Cardiac atrium fibroblast (primary cell): ENCODE measurements at places on chromosomes 2 and 18. TPM values are rescaled to one million over a fixed set of nuclear protein-coding genes. Genes with fewer than 3 reads are reported as not detected.

Gene KATNAL2
- 0.32 and 1.1 TPM in 2 replicates for total RNA-seq

Gene SIX2
- 16.1 and 19.1 TPM in 2 replicates for total RNA-seq

Gene DSG4
- not detected in 2 replicates for total RNA-seq

Gene RGPD5
- 8.9 and 9.2 TPM in 2 replicates for total RNA-seq

Gene D2HGDH
- total RNA-seq: 13.0 and 14.6 TPM in 2 replicates

Gene SLC4A5
- under 0.01 and 0.16 TPM in 2 replicates for total RNA-seq

Gene MEIS1
- 9.1 and 12.3 TPM in 2 replicates for total RNA-seq

Gene MAL
- total RNA-seq: not detected in 2 replicates

Gene COL3A1
- 9,456 and 10,579 TPM in 2 replicates for total RNA-seq

Gene COLEC11
- 25.6 and 47.5 TPM in 2 replicates for total RNA-seq

Gene DLX2
- under 0.01 and 0.16 TPM in 2 replicates for total RNA-seq

Gene NAT8
- total RNA-seq: not detected in 2 replicates

Gene SPP2
- total RNA-seq: not detected in 2 replicates

Gene ANKRD39
- 9.7 and 20.7 TPM in 2 replicates for total RNA-seq

Gene GCG
- total RNA-seq: not detected in 2 replicates

Gene IL18R1
- total RNA-seq: 4.5 and 5.3 TPM in 2 replicates

Gene MAB21L4
- not detected in 2 replicates for total RNA-seq

Gene SEMA4F
- 7.0 and 9.9 TPM in 2 replicates for total RNA-seq

Gene COLEC12
- total RNA-seq: 96.6 and 104 TPM in 2 replicates

Gene L3MBTL4
- not detected in 2 replicates for total RNA-seq

Gene ICOS
- not detected in 2 replicates for total RNA-seq

Gene NETO1
- total RNA-seq: 0.54 TPM in 1 of 2 replicates, not detected in the other

Gene PPP1R1C
- total RNA-seq: not detected in 2 replicates

Gene DSG1
- total RNA-seq: not detected in 2 replicates

Gene HDHD2
- 9.2 and 16.2 TPM in 2 replicates for total RNA-seq

Gene LRRTM4
- not detected in 2 replicates for total RNA-seq

Gene AQP12A
- total RNA-seq: not detected in 2 replicates

Gene KIAA2012
- total RNA-seq: not detected in 2 replicates

Gene CCDC141
- total RNA-seq: not detected in 2 replicates

Gene LINC00305
- total RNA-seq: not detected in 2 replicates

Gene TRIM43
- not detected in 2 replicates for total RNA-seq

Gene EGR4
- not detected in 2 replicates for total RNA-seq

Gene CKAP2L
- total RNA-seq: 0.72 and 1.1 TPM in 2 replicates

Gene SLC66A2
- total RNA-seq: 36.8 and 45.0 TPM in 2 replicates

Gene OTOS
- not detected in 2 replicates for total RNA-seq

Gene DIPK1C
- not detected in 2 replicates for total RNA-seq

Gene ASNSD1
- 40.8 and 64.3 TPM in 2 replicates for total RNA-seq

Gene UGT1A5
- total RNA-seq: not detected in 2 replicates

Gene CRIM1
- total RNA-seq: 347 and 414 TPM in 2 replicates

Gene FIGN
- total RNA-seq: 0.36 and 0.81 TPM in 2 replicates

Gene DSEL
- total RNA-seq: 21.3 and 26.1 TPM in 2 replicates

Gene ADD2
- total RNA-seq: not detected in 2 replicates

Gene C2orf80
- total RNA-seq: not detected in 2 replicates

Gene MARCHF4
- total RNA-seq: 2.6 and 4.7 TPM in 2 replicates

Gene TEKT4
- not detected in 2 replicates for total RNA-seq

Gene CFAP221
- 0.16 TPM in 1 of 2 replicates, not detected in the other for total RNA-seq

Gene RALB
- 41.6 and 50.0 TPM in 2 replicates for total RNA-seq

Gene SAG
- not detected in 2 replicates for total RNA-seq

Gene GNLY
- not detected in 2 replicates for total RNA-seq

Gene IAH1
- total RNA-seq: 50.5 and 52.5 TPM in 2 replicates

Gene CENPA
- 1.6 and 3.6 TPM in 2 replicates for total RNA-seq

Gene MARCO
- total RNA-seq: not detected in 2 replicates

Gene SLC19A3
- total RNA-seq: 2.2 and 2.6 TPM in 2 replicates

Gene TEX44
- not detected in 2 replicates for total RNA-seq

Gene HMSD
- not detected in 2 replicates for total RNA-seq

Gene KLHL14
- not detected in 2 replicates for total RNA-seq

Gene CYP27C1
- 0.36 TPM in 1 of 2 replicates, not detected in the other for total RNA-seq

Gene RANBP2
- total RNA-seq: 28.5 and 35.3 TPM in 2 replicates

Gene CNDP1
- not detected in 2 replicates for total RNA-seq
